ENCODE measurements at places on chromosomes 12 and 14.

GRCh38 chr12:55720894-55721444 lies 776 bp downstream of the RDH5 start:
- DNase-seq = no peak

DNA sequence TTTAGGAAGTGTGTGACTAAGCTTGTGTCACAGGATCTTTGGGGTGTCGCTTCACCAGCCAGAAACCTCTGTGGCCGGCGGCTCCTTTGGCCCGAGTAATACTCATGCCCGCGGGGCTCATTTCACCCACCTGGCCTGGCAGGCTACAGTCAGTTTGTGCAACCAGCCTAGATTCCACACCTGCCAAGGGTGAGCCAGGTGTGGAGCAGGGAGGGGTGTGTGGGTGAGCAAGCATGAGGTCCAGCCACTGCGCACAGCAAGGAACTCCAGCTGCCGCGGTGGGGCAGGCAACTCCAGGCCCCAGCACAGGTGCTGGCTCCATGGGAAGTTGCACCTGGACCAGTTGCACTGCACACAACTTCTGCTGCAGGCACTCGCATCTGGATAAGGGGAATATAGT lies 462.3 kb upstream of the LRFN5 start:
- no peak for DNase-seq

- DNase-seq = no peak
Observed at GRCh38 chr12:64635356-64635998, 25.2 kb downstream of the RASSF3 start.

DNA sequence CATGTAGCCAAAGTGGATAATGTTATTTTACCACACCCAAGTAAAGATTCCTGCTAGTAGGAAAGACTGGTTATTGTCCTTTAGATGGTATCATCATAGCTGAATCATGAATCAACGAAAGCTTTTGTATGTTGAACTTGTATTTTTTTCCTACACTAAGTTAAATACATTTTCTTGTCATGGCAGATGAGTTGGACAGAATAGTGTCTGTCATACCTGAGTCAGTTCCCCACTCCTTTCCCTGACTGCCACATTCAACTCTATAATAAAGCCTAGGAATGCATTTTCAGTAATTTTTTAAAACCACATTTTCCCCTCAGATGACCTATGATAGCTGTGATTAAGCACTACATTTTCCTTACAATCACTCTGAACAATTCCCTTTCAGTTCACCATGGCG lies 9.3 kb upstream of the PTHLH start:
- DNase-seq = no peak

DNA sequence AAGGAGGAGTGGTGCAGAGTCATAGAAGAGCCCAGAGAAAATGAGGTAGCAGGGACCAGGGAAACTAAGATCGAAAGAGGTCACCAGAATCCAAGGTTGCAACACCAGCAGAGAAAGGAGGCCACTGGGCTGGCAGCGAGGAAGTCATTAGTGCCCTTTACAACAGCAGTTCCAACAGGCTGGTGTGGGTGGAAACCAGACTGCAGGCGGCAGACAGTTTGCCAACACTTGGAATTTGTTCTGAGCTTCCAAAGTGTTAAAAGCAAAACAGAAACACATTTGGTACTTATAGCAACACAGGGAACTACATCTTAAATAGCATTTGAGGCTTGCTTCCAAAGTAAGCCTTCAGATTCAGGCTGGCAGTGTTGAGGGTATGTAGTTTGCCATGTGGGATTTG lies 95.2 kb upstream of the PWP1 start:
- DNase-seq = no peak

DNA sequence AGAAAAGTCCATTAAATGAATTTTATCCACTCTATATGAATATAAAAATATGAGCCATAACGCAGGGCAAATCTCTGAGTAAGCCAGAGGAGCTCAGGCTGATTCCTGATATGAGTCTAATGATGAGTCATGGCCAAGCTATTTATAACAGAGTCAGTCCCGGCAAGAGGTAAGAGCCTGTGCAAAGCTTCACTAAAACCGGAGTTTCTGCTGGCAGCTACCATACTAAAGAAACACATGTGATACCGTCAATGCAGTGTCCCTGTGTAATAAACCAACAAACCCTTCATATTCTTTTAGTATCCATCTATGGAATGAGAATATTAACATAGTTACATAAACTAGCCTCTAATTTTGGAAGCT lies 319.4 kb downstream of the KCNC2 start:
- DNase-seq = no peak

GRCh38 chr12:2341871-2342270 lies 289.1 kb downstream of the CACNA1C start:
- no peak for DNase-seq

GRCh38 chr12:6201213-6201608 lies 1.0 kb downstream of the CD9 start:
- no peak for DNase-seq

DNA sequence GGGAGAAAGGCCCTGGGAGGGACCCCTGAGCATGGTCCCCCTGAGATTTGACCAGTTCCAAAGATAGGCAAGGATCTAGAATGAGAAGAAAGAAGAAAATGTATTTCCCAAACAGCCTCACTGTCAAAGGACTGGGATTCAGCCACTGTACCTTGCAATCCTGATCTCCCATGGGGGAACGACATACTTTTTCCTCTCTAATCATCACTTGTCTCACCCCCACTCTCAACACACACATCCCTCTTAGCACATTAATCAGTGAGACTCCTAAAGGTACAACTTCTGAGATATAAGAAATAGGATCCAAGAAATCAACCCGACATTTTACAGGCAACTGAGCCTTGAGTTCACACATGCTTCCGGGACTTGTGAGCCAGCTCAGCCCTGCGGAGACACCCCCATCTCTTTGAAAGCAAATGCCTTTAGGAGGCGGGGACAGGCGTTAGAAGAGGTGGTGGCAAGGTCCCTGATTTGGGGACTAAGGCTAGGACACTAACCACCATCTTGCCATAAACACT lies 1.4 kb downstream of the MAP3K9 start:
- peak; percentile 47 for DNase-seq

DNA sequence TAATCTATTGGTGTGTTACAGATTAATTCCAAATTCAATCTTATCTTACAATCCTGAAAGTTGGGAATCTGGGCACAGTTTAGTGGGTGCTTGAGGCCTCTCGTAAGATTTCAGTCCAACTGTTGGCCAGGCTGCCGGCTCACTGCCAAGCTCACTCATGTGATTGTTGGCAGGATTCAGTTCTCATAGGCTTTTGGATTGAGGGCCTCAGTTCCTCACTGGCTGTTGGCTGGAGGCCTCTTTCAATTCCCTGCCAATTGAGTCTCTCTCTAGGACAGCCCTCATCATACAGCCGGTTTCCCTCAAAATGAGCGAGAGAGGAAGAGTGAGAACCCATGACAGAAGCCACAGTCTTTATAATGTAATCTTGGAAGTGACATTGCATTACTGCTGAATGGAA lies 123.5 kb upstream of the FBXO33 start:
- DNase-seq = no peak

DNA sequence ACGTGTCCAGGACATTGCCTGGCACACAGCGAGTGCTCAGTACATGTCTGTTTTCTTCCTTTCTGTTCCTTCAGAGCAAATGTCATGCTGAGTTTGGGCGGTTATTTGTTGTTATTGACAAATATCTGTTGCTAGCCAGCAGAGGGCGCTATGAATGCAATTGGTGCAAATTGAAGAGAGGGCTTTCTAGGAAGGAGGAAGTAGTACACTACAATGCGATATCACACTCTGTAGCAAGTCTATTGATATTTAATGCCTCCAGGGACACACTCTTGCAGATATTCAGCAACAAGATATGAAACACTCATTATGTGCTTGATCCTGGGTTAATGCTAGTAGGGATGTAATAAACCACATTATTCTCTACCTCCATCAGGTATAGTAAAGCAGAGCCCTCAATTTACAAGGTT lies 267.3 kb upstream of the SRRM4 start:
- DNase-seq = peak; percentile 16

- DNase-seq = no peak
Observed at GRCh38 chr14:72129291-72129690, 197.1 kb downstream of the RGS6 start.

GRCh38 chr14:23751616-23752015 lies 115.5 kb downstream of the DHRS2 start:
- no peak for DNase-seq

GRCh38 chr12:120562906-120563305 lies 18.3 kb downstream of the POP5 start:
- no peak for DNase-seq

DNA sequence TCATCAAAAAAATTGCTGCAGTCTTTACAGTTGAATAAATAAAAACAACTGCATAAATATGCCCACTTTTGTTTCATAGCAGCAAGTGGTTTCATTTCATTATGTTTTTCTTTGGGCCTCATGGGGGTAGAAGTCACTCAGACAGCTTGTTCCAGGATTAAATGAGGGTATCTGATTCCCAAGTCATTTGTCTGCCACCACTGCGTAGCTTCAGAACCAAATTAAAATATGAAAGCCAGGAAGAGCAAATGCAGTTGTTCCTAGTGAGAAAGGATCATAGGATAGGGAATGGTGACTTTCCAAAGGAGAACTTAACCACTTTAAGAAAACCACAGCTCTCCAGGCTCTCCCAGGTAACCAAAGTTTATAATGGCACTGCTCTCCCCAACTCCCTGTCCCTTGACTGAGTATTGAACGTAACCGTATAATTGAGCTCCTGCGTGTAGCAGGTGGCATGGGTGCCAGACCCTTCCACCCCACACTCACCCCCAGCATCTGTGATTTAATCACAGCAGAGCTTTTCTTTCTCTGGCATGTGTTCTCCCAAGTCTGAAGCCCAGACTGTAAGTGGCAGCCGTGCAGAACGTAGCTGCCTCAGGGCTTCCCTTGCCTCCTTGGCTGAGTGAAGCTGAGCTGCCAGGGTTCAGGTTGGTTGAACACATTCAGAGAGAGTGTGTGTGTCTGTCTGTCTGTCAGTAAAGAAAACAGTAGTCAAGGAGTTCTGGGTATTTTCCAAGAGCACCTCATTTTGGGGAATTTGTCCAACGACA lies 11.3 kb upstream of the KCNH3 start:
- no peak for DNase-seq

DNA sequence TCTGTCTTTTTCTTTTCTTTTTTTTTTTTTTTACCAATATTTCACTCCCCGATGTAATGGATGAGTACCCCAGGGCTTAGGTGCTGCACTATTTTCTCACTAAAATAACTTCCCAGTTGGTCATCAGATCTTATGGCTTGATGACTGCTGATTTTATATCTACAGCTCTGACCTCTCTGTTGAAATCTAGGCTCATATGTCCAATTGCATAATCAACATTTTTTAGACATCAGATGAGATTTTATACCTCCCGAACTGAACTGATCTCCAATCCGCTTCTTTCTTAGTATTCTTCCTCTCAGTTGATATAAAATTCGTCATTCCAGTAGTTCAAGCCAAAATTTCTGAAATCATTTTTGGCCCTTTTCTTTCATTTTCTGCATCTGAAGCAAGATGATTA lies 1236.5 kb downstream of the SLC16A7 start:
- DNase-seq = no peak

GRCh38 chr14:70052990-70053389 lies 135.8 kb downstream of the SLC8A3 start:
- DNase-seq = no peak

DNA sequence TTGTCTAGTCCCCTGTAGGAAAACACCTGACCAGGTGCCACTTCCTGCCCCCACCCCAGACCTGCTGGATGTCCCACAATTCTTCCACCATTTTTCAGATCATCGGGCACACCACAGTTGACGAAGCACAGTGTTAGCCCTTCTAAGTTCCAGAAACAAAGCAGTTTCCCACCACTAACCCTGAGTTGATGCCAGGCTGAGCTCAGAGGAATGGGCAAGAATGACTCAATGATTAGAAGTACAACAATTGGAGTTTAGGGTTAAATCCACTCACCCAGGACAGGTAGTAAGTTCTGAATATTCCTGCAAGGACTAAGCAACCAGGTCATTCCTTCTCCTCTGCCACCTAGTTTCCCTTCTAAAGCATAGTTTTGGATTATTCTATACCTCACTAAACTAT lies 979.8 kb downstream of the BCL11B start:
- no peak for DNase-seq

- DNase-seq = no peak
Observed at GRCh38 chr12:10069976-10070375, 28.8 kb downstream of the CLEC1A start.

DNA sequence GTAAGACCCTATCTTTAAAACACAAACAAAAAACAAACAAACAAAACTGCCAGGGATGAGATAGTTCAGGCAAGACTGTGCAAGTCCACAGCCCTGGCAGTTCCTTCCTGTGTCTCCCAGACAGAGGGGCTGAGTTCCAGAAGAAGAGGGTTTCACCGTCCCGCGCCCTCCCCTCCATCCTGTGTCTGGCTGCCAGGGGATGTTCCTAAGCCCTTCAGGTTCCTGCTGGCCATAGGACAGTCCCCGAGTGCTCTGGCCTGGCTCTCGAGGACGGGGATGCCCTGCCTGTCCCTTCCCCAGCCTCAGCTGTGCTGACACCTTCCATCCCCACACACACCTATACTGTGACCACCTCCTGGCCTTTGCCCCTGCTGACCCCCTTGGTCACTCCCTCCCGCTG lies 40.6 kb upstream of the EIF5 start:
- no peak for DNase-seq

GRCh38 chr12:81150382-81150781 lies 72.5 kb downstream of the ACSS3 start:
- no peak for DNase-seq

GRCh38 chr12:109727039-109727723 lies 13.6 kb downstream of the FAM222A start:
- no peak for DNase-seq

DNA sequence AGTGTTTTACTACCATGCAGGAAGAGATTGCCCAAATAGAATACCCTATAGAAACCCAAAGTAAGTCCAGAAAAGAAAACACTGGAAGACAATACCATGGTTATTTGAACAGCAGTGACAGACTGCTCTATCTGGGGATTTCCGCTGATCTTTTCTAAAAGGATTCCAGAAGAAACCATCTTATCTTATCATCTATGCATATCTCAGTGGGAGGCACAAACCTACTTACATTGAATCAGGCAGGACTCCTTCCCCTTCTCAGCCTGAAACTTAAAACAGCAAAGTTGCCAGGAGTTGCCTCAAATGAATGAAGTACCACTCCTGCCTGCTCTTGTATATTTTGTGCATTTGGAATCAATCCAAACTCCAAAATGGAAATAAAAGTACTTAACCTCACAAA lies 56.7 kb upstream of the NR2C1 start:
- DNase-seq = no peak

DNA sequence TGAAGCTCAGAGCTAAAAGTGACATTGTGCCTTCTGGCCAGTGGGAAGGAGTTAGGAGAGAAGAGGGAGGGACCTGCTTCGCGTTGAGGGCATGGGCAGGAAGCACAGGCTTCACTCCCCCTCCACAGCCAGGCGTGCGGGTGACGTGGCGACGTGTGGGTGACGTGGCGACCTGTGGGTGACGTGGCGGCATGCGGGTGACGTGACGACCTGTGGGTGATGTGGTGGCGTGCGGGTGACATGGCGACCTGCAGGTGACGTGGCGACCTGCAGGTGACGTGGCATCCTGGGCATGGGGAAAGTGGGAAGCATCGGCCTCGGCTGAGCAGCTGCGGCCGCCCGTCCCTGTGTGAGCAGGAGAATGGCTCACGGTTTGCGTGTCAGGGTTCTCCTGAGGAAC lies 8.2 kb upstream of the GALNT9 start:
- DNase-seq = no peak

- no peak for DNase-seq
Observed at GRCh38 chr14:71308671-71309070, 401.4 kb downstream of the PCNX1 start.

GRCh38 chr14:66081594-66082376 lies 404.4 kb upstream of the CCDC196 start:
- DNase-seq = no peak
